Thymus (tissue), 14 donors: ENCODE measurements at places on chromosomes 2 and 18. TPM values are rescaled to one million over a fixed set of nuclear protein-coding genes. Genes with fewer than 3 reads are reported as not detected.

GRCh38 chr2:21096458-21096857, 27.3 kb upstream of the TDRD15 start:
- H3K4me1 ChIP-seq: no peaks in the 10 kb centered on the region
- DNase-seq: no peak
- H3K27ac ChIP-seq: no peak overlapping the region

The TNFAIP6 gene
- total RNA-seq: 2.3 TPM

- H3K27ac ChIP-seq: no peak overlapping the region
- H3K36me3 ChIP-seq: no peaks in the 10 kb centered on the region
- no peak overlapping the region for H3K4me3 ChIP-seq
- no peaks in the 10 kb centered on the region for H3K27me3 ChIP-seq
- no peak for DNase-seq
- H3K4me1 ChIP-seq: no peaks in the 10 kb centered on the region
These were observed 324.2 kb upstream of the NCKAP5 start for GRCh38 chr2:133892352-133892913.

DNA sequence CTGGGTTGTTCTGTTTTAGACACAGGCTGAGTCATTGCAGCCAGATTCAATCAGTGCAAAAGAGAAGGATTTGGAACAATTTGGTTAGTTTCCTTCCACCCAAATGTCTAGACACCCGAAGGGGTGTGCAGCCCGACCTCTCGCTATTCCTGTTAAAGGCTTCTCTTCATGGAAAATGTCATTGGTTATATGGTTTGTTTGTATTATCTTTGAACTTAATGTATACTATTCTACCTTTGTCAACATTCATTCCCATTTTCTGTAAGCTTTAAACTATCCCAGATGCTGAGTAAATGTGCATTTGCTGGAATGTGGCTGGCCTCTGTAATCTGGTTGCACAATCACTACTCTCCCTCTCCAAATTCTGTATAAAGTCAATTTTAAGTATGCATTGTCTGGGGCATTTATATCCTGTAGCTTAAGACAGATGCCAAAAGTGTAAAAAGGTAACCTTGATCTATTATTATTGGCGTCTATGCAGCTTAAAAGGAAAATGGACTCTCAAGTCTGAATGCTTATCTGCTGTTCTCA, 80.4 kb upstream of the RND3 start:
- no peaks in the 10 kb centered on the region for H3K27me3 ChIP-seq
- no peak overlapping the region for H3K4me3 ChIP-seq
- no peak for DNase-seq
- H3K27ac ChIP-seq: no peak overlapping the region

- H3K4me3 ChIP-seq: no peak overlapping the region
- H3K4me1 ChIP-seq: no peaks in the 10 kb centered on the region
- no peak overlapping the region for H3K27ac ChIP-seq
- H3K27me3 ChIP-seq: peaks cover 8% of the 10 kb centered on the region
These were observed 16.8 kb downstream of the KIF1A start for GRCh38 chr2:240803191-240803590.

DNA sequence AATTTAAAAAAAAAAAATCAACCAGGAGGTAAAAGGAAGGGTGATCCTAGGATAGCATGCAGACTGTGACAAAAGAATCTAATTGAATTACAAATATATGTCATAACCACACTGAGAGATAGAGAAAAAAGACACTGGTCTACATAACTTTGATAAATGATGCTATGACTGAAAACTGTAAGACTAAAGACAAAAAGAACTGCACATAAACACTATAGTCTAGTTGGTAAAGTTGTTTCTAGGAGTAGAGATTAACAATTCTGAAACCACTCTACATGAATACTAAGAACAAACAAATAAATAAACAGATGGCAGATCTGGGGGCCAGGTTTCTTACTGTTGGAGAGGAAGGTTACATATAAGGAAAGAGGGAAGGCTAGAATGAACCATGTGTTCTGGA, 14.6 kb upstream of the CHAC2 start:
- H3K27ac ChIP-seq: no peak overlapping the region
- H3K4me3 ChIP-seq: no peak overlapping the region
- H3K36me3 ChIP-seq: peaks cover 32% of the 10 kb centered on the region
- DNase-seq: no peak
- H3K27me3 ChIP-seq: no peaks in the 10 kb centered on the region

The CD28 gene
- 42.8 TPM for total RNA-seq

- DNase-seq: no peak
- H3K36me3 ChIP-seq: no peaks in the 10 kb centered on the region
- H3K27ac ChIP-seq: no peak overlapping the region
- H3K4me3 ChIP-seq: no peak overlapping the region
- no peaks in the 10 kb centered on the region for H3K4me1 ChIP-seq
These were observed 397.2 kb upstream of the FANCL start for GRCh38 chr2:58638256-58638805.

The SCN9A gene
- 5.6 TPM for total RNA-seq

- H3K27me3 ChIP-seq: peaks cover 99% of the 10 kb centered on the region
- H3K36me3 ChIP-seq: no peaks in the 10 kb centered on the region
- H3K27ac ChIP-seq: no peak overlapping the region
- DNase-seq: no peak
- peak overlapping the region; percentile 30 for H3K4me3 ChIP-seq
These were observed 7.0 kb upstream of the PAX3 start for GRCh38 chr2:222305516-222306392.

DNA sequence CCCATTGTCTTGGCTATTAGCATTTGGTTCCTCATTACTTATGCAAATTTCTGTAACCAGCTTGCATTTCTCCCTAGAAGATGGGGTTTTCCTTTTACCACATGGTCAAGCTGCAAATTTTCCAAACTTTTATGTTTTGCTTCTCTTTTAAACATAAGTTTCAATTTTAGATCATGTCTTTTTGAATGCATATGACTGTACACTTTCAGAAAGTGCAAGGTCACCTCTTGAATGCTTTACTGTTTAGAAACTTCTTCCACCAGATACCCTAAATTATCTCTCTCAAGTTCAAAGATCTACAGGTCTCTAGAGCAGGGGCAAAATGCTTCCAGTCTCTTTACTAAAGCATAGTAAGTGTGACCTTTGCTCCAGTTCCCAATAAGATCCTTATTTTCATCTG, 837.6 kb upstream of the NXPH2 start:
- no peak for DNase-seq
- H3K36me3 ChIP-seq: no peaks in the 10 kb centered on the region
- H3K27ac ChIP-seq: no peak overlapping the region
- H3K4me1 ChIP-seq: no peaks in the 10 kb centered on the region
- no peaks in the 10 kb centered on the region for H3K27me3 ChIP-seq

GRCh38 chr2:69034122-69034521, 21.1 kb downstream of the ANTXR1 start:
- no peak for DNase-seq
- H3K4me3 ChIP-seq: no peak overlapping the region
- no peaks in the 10 kb centered on the region for H3K27me3 ChIP-seq

The CFAP210 gene
- not detected for total RNA-seq

DNA sequence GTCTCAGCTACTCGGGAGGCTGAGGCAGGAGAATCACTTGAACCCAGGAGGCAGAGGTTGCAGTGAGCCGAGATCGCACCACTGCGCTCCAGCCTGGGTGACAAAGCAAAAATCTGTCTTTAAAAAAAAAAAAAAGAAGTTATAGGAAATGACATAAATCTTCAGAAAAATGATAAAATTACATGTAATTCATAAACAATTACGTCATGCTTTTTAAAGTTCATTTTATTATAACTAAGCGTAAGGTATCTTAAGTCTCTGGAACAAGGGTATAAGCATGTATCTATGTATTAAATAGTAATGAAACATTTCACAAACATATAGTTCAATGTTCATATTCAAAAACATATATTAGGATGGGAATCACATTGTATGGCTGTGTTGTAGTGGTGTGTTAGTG, 425.9 kb downstream of the SPAG16 start:
- H3K36me3 ChIP-seq: no peaks in the 10 kb centered on the region
- no peaks in the 10 kb centered on the region for H3K4me1 ChIP-seq
- H3K27me3 ChIP-seq: no peaks in the 10 kb centered on the region
- no peak overlapping the region for H3K4me3 ChIP-seq
- no peak for DNase-seq

- no peak overlapping the region for H3K4me3 ChIP-seq
- no peak overlapping the region for H3K27ac ChIP-seq
- no peaks in the 10 kb centered on the region for H3K4me1 ChIP-seq
These were observed 202.1 kb upstream of the MEX3C start for GRCh38 chr18:51399491-51400122.

DNA sequence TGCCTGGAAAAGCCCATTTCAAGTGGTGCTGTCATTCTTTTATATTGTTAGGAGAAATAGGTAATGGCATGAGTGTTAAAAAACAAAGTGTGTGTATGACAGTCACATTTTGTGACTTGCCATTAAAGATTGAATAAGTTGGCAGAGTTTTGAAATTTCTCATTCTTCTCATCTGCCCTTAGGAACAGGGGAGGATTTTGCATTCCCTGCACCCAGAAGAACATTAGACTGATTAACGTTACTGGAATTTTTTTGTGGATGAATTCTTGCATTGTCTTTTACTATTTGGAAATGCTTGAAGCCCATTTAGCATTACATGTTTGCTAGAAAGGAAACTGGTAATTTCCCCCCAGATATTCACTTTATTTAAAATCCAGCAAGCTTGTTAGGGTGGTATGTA, 162.2 kb downstream of the BABAM2 start:
- H3K36me3 ChIP-seq: no peaks in the 10 kb centered on the region
- no peak overlapping the region for H3K4me3 ChIP-seq
- no peak overlapping the region for H3K27ac ChIP-seq

The ANO7 gene
- total RNA-seq: 0.09 TPM

The ACADL gene
- total RNA-seq: 0.99 TPM

GRCh38 chr2:176682278-176682677, 413.0 kb downstream of the MTX2 start:
- H3K27ac ChIP-seq: no peak overlapping the region
- DNase-seq: no peak
- H3K36me3 ChIP-seq: no peaks in the 10 kb centered on the region
- no peak overlapping the region for H3K4me3 ChIP-seq
- no peaks in the 10 kb centered on the region for H3K4me1 ChIP-seq
- peaks cover 7% of the 10 kb centered on the region for H3K27me3 ChIP-seq

The ARL6IP6 gene
- 21.7 TPM for total RNA-seq

DNA sequence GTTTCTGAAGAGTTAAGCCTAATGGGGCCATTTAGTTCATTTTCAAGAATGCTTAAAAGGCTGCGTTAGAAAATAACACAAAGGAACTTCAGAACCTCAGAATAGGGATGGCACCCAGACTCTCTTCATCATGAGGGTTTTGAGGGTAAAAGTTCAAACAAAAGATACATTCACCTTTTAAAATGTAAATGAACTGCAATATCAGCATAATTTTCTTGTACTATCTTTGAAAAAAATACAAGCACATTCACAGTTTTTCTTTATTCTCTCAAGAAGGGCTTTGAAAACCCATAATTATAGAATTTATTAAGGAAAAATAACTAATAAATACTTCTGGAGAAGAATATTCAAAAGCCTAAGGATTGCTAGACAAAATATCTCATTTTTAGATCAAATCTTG, 791.0 kb downstream of the DCC start:
- no peaks in the 10 kb centered on the region for H3K27me3 ChIP-seq
- no peak for DNase-seq
- no peaks in the 10 kb centered on the region for H3K36me3 ChIP-seq
- H3K4me1 ChIP-seq: no peaks in the 10 kb centered on the region
- H3K27ac ChIP-seq: no peak overlapping the region

The RGPD3 gene
- total RNA-seq: 3.9 TPM
